ENCODE measurements at places on chromosomes 2 and 18.

GRCh38 chr2:132876745-132877391, 206.9 kb upstream of the LYPD1 start:
- no peak for DNase-seq

DNA sequence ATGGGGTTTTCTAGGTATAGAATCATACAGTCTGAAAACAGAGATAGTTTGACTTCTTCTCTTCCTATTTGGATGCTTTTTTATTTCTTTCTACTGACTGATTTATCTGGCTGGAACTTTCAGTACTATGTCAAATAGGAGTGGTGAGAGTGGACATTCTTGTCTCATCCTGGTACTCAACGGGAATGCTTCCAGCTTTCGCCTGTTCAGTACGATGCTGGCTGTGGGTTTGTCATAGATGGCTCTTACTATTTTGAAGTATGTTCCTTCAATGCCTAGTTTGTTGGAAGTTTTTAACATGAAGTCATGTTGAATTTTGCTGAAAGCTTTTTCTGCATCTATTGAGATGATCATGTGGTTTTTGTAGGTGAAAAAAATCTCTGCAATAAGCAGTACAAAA, 730.4 kb downstream of the PLCL1 start:
- no peak for DNase-seq

GRCh38 chr18:13051950-13052349, 60.8 kb downstream of the CEP192 start:
- DNase-seq: peak; percentile 49

DNA sequence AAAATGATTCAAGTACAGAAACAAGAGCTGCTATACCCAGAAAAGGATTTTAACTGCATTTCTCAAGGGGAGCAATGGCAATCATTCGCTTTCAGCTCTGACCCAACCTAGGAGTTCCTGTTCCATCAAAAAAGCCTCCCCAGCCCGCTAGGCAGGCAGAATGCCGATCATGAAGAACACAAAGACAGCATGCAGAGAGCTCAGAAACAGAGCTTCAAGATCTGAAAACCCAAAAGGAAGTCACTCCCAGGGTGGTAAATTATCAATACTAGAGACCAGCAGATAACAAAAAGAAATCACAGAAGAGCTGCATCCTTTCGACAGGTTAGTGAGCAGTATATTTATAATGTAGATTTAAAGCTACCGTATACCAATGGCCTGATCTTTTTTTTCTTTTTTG, 84.8 kb upstream of the CRIM1 start:
- DNase-seq: no peak

GRCh38 chr18:13643261-13643751, 83.1 kb downstream of the FAM210A start:
- DNase-seq: no peak

- no peak for DNase-seq
Measured at GRCh38 chr2:109636317-109636716, 22.2 kb downstream of the SOWAHC start.

DNA sequence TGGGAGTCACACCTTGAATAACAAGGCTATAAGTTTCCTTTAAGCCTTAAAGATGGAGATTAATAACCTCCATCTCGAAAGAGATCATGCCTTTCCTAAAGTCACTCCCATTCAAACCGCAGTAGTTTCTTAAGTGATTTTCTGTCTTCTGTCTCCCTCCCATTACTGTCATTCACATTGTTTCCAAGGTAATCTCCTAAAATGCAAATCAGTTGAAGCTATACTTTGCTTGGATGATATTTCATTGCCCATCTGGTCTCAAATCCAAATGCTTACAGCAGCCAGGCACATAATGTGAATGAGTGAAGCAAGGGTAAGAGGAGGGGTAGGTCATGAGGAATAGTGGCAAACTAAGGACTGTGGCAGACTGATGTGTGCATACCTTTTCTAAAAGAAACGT, 116.4 kb downstream of the CCDC141 start:
- no peak for DNase-seq

GRCh38 chr2:122491011-122491410, 735.6 kb downstream of the TSN start:
- no peak for DNase-seq

GRCh38 chr2:52698408-52698807, 1069.2 kb upstream of the CHAC2 start:
- no peak for DNase-seq

GRCh38 chr2:81436256-81436655, 1131.7 kb upstream of the LRRTM1 start:
- DNase-seq: no peak

- no peak for DNase-seq
Measured at GRCh38 chr2:211349031-211349430, 792.6 kb downstream of the CPS1 start.

DNA sequence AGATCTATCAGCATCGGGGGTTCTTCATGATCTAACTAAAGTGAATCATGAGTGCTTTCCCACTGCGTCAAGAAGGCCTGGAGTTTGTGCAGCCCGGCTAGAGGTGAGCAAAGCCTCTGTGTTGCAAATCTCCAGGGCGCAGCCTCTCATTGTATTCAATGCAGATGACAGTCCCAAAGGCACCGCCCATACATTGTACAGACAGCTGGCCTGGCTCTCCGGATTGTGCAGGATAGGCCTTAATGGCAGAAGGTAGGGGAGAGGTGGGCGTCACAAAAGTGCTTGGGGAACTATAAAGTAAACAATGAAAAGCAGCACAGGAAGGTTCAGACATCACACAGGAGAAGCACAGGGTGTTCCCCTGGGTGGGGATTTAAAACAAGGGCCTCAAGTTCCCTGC, 907 bp upstream of the GYPC start:
- no peak for DNase-seq

GRCh38 chr2:226131299-226131784, 668.3 kb downstream of the IRS1 start:
- DNase-seq: no peak
